NCI-H1694 treated with DMSO at 0.1 percent for 48 hours (cell line): ENCODE measurements at places on chromosomes 7 and 10.

DNA sequence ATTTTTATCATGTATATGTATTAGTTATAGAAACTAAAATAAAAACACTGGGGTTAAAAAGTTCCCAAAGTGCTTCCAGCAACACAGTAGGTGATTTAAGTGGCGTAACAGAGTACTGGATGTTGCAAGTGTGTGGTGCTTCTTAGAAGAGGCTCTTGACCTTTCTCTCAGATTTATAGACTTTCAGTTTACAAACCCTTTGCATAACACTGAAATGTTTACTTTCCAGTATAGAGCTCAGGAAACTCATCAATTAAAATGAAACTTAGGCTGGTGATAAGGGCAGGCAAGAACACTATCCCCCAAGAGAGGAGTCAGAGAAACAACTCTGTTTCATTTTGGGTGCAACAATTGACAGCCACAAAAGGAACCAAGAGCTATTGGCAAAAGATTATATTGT lies 27.5 kb upstream of the SMC3 start:
- DNase-seq: no peak

DNA sequence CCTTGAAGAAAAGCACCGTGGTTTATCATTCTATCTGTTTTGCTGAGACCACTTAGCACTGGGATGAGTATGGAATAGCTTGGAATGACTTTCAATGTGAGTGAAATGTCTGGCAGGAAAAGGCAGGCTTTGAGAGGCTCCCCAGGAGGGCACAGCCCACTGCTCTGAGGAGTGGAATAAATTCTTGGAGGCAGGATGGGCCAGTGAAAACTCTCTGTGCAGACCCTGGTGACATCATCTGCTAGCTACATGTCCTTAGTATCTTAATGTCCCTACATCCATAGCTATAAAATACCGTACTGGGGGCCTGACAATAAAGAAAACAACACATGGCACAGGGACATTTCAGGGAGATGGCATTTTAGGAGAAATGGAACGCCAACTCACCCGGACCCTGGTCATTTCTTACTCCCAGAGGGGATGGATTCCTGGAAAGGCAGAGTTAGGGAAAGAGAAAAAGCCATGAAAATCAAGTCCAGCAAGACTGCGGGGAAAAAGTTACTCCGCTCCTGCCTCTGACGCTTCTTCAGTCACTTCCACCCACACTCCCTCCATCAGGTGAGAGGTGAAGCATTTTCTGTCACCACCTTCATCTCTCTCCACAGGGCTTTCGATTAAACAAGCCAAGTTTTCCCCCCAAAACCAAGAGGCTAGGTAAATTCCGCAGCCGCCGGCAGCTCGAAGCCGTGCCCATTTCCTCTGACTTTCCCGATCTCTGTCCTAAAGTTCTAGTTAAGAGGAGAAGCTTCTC lies 991 bp downstream of the ZNF239 start:
- no peak for DNase-seq

DNA sequence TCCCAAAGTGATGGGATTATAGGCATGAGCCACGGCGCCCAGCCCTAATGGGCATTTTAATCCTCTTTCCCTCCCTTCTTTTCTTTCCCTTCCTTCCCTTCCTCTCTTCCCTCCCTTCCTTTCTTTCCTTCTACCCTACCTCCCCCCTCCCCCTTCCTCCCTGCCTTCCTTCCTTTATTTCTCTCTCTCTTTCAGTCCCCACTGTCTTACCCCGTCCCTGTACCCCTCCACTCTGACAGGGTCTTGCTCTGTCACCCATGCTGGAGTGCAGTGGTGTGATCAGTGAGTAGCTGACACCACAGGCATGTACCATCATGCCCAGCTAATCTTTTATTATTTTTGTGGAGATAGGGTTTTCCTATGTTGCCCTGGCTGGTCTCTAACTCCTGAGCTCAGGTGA lies 24.2 kb downstream of the LCOR start:
- no peak for DNase-seq

GRCh38 chr10:100510533-100511308 lies 8.9 kb downstream of the SEC31B start:
- no peak for DNase-seq

DNA sequence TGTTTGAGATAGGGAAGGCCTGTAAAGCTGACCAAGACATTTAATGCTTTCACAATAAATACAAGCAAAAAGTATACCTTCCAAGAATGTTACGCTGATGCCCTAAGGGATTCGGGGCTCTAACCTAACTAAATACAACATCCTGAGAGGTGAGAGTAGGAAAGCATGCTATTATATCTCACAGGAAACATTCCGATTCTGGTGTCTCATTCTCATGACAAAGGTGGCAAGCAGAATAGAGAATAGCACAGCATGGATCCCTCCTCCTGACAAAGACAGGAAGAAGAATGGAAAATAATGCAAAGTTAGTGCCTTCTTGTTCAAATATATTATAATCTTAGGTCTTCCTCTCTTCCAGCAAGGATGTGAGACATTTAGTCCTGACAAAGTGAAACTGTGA lies 504.3 kb downstream of the TFEC start:
- DNase-seq: no peak

DNA sequence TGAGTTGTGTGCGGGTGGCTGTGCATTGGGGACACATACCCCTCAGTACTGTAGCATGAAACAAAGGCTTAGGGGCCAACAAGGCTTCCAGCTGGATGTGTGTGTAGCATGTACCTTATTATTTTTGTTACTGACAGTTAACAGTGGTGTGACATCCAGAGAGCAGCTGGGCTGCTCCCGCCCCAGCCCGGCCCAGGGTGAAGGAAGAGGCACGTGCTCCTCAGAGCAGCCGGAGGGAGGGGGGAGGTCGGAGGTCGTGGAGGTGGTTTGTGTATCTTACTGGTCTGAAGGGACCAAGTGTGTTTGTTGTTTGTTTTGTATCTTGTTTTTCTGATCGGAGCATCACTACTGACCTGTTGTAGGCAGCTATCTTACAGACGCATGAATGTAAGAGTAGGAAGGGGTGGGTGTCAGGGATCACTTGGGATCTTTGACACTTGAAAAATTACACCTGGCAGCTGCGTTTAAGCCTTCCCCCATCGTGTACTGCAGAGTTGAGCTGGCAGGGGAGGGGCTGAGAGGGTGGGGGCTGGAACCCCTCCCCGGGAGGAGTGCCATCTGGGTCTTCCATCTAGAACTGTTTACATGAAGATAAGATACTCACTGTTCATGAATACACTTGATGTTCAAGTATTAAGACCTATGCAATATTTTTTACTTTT lies 1.8 kb downstream of the DDIT4 start:
- no peak for DNase-seq
